ENCODE measurements at places on chromosomes 5 and 9.

- no peak for DNase-seq
Measured at GRCh38 chr5:96648023-96648422, 14.2 kb upstream of the CAST start.

DNA sequence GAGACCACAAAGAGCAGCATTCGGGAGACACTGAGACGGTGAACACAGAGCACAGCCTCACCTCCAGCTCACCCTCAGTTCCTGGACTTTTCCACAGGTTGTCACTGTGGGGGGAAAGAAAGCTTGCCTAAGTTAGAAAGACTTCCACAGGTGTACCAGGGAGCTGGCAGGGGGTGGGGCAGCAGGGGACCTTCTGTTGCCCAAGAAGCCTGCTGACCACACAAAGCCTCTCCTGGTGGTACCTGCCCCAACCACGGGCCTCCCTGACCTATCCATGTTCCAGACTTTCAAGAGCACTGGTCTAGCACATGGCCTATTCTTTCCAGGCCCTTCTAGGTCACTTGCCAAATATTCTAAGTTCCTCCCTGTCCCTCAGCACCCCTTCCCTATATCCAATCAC, 550.8 kb downstream of the BNC2 start:
- DNase-seq = no peak

DNA sequence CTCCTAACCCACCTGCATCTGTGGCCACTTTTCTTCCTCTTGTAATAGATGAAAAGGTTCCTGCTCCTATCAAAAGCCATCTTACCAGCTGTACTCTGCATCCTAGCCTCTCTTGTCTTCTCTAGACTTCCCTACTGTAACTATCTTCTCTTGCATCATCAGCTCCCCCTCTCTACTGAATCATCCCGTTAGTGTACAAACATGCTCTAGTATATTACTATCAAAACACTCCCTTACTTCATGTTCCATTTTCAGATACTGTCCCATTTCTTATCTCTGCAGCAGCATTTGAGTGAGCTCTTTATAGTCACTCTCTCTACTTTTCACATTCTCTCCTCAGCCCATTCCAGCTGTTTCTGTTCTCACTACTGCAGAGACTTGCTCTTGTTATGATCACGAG, 2.8 kb downstream of the SRA1 start:
- DNase-seq = no peak

DNA sequence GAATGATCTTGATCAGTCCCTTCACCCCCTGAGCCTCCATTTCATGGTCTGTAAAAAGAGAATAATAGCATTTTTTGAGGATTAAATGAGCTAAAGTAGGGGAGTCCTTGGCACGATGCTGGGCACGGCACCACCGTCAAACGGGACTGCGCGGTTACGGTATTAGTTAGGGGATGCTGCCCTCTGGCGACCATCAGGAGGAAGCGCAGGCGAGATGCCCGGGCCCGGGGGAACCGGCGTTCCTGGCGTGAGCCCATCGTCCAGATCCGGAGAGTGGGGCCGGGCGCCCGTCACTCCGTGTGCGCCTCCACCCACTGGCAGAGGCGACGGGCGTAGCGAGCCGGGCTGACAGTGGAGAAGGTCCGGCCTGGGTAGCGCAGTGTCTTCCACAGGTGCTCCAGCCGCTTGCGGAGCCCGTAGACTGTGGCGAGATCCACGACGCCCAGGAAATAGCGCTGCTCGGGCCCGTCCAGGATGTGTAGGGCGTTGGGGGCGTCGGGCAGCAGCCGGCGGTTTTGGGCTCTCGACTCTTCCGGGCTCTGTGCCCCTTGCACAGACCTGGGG, 4.8 kb upstream of the ST6GALNAC4 start:
- peak; percentile 80 for DNase-seq

- DNase-seq = no peak
Measured at GRCh38 chr5:156218367-156219158, 108.4 kb upstream of the SGCD start.

DNA sequence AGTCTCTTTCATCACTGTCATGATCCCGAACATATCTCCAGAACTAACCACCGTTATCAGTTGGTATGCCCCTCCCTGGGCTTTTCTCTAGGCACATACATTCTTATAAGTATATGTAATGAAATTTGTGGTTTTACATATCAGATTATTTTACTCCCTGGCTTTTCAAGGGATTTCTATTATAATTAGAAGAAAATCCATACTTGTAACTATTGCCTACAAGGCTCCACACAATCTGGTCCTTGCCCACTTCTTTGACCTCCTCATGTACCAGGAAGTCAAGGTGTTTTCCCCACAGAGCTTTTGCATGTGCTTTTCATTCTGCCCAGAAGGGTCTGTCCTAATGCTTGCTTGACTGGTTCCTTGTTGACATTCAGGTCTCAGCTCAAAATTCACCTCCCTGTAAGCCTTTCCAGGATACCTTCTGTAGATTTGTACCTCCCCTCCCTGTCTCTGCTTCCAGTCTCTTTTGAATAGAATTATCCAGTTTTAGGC, 33.6 kb upstream of the HSD17B4 start:
- no peak for DNase-seq

DNA sequence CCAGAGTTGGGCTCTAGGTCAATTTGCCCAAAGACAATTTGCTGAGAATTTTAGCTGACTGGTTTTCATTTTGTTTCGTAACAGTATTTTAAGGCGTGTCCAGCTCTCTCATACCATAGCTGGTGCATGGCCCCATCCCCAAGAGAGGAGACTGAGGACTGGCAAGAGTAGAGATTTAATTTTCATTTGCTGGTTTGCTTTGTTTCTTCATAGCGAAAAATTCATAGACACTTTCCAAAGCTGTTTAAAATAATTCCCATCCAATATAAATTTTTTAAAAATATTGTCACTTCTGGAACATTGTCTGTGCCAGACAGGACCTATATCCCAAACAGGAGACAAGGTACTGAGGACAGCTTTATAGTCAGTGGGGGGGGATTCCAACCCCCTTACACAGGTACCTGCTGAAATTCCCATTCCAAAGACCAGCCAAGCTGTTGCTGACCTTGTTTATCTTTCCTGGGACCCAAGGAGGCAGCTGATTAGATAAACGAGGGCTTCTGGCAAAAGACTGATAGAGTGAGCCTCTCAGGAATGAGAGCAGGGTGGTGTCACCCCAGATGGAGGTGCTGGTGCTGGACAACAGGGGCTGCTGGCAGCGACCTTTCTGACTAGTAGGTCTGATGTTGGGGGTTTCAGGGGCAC, 6.8 kb upstream of the ANGPTL2 start:
- no peak for DNase-seq

DNA sequence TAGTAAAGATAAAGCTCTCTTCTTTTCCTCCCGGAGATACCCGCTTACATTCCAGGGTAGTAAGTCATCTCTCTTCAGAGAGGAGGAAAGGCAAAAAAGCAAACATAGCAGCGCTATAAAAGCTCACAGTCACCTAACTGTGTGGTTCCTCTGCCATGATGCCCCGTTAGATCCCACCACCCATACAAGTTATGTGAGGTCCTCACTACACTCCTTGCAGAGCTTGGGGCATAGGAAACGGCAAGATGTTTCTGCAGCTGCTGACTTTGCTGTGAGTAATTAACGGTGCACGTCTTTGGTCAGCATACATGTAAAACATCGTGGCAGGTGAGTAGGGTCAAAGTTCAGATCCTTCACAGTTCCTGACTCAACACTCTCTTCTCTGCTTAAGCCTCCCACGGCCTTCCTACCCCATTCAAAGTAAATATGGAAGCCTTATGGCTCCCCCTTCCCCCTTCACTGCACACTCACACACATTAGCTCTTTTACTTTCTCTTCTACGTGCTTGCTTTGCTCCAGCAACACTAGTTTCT, 218.9 kb downstream of the DIRAS2 start:
- DNase-seq = no peak

DNA sequence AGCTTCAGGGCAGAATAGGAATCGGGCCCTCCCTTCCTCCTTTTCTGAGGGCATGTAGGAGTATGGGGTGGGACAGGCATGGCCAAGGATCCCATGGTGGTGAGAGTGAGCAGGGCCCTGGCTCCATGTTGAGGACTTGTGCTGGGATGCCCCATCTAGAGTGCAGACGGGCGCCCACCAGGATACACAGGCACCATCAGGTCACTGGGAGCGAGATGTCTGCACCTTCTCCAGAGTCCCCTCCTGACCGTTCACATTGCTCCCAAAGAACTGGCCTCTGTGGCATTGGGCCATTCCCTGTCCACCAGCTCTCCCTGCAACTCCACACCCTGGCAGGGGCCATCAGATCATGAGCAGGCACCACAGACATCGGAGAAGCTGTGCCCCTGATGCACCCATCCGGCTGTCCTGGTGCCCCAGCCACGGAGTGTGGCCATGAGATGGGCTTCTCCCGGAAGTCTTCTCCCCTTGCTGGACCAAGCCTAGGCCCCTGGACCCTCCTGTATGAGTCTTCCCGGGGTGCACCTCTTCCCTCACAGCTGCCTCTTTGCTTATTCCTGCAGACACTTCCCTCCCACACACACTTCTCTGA, 195.0 kb downstream of the IRX2 start:
- DNase-seq = no peak

GRCh38 chr5:7876867-7877266, 7.9 kb downstream of the MTRR start:
- peak; percentile 35 for DNase-seq

- no peak for DNase-seq
Measured at GRCh38 chr9:105143136-105143430, 101.4 kb upstream of the SLC44A1 start.

DNA sequence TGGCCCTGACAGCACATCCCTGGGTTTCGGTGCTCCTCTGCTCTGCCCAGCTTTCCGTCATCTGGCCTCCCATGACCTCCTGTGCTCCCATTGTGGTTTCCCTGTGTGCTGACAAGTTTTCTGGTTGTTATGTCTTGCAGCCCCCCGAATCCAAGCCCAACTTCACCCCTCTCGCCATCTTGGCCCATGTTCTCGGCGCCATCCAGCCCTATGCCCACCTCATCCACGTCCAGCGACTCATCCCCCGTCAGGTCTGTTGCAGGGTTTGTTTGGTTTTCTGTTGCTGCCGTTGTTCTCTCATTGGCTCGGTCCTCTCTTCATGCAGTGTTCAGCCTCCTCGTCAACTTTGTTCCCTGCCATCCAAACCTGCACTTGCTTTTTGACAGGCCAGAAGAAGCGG, 196.4 kb downstream of the NR3C1 start:
- DNase-seq = no peak

DNA sequence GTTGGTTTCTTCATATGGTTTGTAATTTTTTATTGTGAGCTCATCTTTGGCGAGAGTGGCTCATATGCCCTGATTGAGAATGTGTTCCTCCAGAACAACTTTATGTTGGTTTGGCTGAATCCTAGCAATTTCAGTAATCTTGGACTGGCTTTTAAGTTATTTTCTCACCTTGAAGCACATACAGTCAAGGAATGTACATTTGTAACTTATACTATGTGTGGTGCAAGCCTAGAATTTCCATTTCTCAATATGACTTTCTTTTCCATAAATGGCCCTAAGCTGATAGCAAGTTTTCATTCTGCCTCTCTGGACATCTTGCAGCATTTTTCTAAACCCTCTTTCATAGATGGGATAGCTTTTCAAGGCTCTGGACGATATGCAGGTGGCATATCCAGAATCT, 247.5 kb downstream of the DOCK8 start:
- DNase-seq = no peak

DNA sequence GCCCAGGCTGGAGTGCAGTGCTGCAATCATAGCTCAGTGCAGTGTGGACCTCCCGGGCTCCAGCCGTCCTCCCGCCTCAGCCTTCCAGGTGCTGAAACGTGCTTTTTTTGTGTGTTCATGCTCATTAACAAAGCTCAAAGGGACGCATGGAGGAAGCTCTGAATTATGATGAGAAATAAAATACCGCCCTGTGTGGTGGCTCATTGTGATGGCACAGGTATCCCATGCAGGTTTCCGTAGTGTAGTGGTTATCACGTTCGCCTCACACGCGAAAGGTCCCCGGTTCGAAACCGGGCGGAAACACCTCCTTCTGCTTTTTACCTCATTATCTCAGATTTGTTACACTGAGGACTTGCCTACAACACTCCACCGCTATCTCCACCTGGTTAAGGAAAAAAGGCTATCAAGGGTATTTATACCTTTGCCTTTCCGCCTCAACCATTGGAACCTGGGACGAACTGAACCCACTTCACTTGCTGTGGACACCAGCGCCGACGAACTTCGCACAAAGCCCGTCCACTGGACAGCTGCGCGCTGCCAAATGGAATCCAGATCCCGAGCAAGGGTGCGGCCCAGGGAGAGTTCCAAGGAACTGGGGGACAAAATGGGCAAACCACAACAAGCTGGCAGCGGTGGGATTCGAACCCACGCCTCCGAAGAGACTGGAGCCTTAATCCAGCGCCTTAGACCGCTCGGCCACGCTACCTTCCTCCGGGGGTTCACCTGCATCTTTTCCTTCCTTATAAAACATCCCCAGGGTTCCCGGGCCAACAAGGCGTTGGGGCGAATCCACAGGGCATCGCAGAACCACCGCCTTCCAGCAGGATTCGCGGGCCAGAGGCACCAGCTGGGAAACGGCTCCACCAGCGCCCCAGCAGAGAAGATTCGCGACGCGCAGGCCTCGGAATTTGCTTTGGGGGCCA, 26.3 kb downstream of the OR2V2 start:
- DNase-seq = peak; percentile 72

DNA sequence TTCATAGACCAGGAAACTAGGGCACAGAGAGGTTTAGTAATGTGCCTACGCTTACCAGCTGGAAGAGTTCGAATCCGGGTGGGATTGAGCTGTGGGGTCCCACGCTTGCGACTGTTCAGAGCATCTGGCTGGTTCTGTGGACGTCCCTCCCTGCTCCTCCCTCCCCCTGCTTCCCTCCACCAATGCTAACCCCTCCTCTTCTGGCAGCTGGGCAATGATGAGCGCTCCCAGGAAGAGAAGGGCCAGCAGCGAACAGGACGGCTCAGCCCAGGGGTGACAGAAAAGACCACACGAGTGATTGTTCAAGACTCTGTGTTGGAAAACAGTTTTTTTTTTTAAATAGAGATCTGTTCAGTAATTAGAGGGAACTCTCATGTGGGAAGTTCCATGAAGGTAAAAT, 6.9 kb downstream of the FAM163B start:
- no peak for DNase-seq

- DNase-seq = no peak
Measured at GRCh38 chr9:84750152-84750865, 80.8 kb downstream of the NTRK2 start.

GRCh38 chr5:57486027-57486602, 3.5 kb upstream of the ACTBL2 start:
- no peak for DNase-seq

- DNase-seq = no peak
Measured at GRCh38 chr9:93650448-93650847, 74.1 kb downstream of the PHF2 start.

DNA sequence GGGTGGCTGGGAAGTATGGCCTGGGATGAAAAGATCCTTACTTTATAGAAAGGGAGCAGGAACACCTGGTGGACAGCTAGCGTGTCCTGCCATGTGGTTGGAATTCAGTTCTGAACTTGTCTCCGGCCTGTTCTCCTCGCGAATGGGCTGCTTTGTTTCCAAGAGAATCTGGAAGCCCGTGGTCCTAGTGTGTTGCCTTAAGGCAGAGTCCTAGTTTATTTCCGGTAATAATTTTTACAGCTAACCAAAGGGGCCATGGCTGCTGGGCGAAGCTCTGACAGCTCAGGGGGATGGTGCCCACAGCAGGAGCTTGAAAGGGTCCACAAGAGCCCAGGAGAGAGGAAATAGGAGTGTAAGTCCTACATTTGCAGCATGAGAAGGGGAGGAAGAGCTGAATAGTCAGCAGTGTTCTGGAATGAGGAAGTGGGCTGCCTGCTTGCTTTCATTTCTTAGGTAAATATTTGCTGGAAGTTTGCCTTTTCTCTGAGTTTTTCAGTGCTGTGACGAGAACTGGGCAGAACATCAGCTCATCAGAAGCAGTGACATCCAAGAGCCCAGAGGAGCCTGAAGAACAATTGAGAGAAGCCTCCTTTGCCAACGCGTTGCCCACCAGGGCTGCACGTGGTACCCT, 13.1 kb upstream of the IGFBPL1 start:
- no peak for DNase-seq

- DNase-seq = no peak
Measured at GRCh38 chr9:128250839-128251731, 24.7 kb downstream of the GOLGA2 start.
